ENCODE measurements at places on chromosomes 6 and 20.

GRCh38 chr6:122710908-122711635, 68.4 kb upstream of the FABP7 start:
- DNase-seq = no peak

- DNase-seq = no peak
Measured at GRCh38 chr20:40606237-40606636, 82.8 kb downstream of the MAFB start.

DNA sequence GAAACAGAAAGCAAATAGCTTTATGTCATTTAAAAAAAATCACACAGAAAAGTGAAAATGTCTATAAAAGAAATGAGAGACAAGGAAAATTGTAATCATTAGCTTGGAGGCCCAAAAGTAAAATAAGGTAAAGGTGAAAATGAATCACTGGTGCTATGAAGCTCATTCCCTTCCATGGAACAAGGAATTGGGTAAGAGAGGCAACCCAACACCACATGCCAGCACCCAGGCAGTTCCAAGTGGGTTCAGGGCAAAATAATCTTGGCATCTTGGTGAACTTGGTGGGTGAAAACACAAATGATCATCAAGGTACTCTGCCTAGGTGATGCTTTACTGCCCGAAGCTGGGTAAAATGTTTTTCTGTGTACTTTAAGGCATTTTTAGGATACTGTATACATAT, 16.7 kb downstream of the CST4 start:
- no peak for DNase-seq

- DNase-seq = no peak
Measured at GRCh38 chr6:95352064-95352795, 225.1 kb upstream of the MANEA start.

DNA sequence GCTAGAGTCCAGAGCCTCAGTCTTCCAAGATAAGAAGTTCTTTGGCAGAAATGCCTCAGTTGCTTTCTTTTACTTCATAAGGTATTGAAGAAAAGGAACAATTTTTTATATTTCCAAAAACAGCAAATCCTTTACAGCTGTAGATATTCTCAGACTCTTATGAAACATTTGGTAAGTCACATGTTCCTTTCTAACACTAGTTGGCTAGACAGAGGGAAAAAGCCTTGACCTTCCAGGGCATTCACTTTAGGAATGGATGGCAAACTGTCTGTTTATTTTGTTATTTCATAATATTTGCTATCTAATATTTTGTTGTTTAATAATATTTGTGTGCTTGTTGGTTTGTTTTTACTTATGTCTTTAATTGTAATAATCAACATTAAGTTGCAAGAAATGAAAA, 140.8 kb downstream of the PTPRK start:
- DNase-seq = no peak

- no peak for DNase-seq
Measured at GRCh38 chr20:59955131-59955796, 3.0 kb upstream of the CDH26 start.

DNA sequence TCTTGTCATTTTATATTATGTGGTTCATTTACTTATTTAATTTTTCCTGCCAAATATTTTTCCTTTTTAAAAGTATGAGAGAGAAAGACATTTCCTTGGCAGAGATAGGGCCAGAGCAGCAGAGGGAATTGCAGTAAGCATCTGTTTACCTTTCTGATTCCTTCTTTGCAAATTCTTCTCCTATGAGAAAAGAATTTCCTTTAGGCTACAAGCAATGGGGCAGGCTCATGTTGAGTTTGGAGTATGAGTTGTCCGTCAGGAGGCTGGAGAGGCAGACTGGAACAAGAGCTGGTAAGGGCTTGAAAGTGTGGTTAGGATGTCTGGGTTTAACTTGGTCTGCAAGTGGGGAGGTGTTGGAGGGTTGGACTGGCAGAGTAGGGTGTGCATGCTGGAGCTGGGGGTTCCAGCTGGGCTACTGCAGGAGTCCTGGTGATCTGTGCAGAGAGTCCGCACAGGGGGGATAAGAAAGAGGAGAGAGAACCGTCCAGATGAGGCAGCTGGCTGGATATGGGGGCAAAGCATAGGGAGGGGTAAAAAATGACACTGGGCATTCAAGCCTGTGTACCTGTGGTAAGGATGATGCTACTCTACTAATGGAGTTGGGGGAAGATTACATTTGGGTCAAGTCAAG, 19.7 kb downstream of the TIAM2 start:
- DNase-seq = no peak

- DNase-seq = no peak
Measured at GRCh38 chr6:127880429-127880828, 20.4 kb downstream of the THEMIS start.

Measured in left lobe of liver (tissue), 2 donors.